Stimulated activated CD8-positive, alpha-beta memory T cell treated with anti-CD3 and anti-CD28 coated beads, Interleukin-7, amount 100 ng/mL, for 1 hour (primary cell): ENCODE measurements at places on chromosomes 7 and 10.

DNA sequence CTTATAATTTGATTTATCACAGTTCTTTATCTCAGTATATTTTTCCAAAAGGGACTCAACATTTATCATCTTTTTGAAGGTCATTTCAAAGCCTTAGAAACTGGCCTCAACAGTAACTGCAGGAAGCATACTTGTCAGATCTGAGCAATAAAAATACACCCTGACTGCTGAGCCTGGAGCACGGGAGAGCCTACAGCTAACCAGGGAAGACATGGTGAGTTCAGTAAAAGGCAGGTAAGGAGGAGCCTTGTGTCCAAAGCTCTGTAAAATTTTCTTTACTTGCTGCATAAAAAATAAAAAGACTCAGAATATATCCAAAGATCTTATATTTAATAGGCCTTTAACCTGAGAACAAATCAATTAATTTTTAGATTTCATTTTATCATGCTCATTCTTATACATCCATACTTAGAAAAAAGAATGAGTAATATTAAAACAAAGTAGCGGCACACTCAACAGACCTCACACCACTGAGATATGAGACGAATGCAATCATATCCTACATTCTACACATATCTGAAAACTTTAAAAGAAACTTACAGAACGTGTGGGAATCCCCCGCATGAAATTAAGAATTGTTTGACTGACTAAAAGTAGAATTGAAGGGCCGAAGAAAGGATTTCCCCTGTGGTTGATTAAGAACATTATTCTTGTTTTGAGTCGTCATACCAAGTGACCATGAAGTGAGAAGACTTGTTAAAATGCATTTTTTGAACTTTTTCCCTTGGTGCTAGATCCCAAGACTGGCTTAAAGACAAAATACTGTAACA lies 296.4 kb upstream of the MKLN1 start:
- DNase-seq, result no peak

DNA sequence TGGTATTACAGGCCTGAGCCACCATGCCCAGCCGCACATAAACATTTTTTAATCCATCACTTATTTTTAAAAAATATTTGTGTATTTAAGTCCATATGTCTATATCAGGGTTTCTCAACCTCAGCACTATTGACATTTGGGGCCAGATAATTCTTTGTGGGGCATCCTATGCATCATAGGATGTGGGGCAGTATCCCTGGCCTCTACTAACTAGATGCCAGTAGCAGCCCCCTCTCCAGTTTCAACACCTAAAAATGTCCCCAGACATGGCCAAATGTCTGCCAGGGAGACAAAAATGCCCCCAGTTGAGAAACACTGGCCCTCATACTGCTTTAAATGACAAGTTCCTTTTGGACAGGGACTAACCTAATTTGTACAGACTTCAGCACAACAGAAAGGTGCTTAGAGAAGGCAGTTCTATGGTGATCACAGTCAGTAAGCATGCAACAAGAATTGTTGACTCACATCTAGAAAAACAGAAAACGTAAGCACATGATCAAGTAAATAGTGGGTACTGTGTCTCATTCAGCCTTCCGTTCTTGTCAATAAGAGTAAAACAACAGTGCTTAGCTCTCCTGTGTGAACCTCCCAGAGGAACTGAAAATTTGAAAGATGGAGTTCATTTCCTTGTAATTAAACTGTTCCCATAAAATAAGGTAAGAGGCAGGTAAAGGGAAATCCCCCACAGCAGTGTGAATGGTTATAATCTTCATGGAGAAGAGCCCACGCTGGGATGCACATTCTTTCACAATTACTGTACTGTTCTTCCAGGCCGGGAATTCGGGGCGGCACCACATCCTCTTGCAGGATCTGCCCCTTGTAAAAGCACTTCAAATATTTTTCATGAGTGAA lies 17.3 kb upstream of the ADRB1 start:
- DNase-seq, result no peak

GRCh38 chr10:71077796-71078453 lies 134.4 kb upstream of the UNC5B start:
- DNase-seq, result no peak

GRCh38 chr10:99595770-99596465 lies 24.3 kb downstream of the SLC25A28 start:
- DNase-seq, result no peak

DNA sequence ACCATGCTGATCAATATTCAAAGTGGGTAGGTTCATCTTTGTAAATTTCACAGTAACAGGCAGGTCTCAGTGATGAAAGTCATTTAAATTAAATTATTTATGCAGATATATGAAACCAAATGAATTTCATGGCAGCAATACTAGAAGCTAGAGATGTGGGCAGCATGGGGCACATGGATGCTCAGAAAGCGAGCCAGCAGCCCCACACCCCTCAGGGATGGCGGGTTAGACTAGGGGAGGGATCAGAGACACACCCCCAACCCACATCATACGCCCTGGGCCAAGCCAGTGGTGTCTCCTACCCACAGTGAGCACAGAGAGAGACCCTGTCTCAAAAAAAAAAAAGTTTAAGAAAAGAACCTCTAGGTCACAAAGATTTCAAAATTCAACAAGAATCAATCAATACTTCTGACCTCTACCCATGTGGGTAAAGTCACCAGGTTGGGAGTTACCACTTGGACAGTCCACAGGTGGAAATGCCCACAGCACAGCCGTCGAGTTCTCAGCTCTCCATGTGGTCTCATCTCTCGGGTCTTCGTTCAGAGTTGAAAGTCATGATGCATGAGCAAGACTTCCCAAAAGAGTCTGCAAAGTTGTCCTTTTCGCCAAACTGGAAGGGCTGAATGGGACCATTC lies 79.3 kb upstream of the PPP2R2D start:
- no peak for DNase-seq

DNA sequence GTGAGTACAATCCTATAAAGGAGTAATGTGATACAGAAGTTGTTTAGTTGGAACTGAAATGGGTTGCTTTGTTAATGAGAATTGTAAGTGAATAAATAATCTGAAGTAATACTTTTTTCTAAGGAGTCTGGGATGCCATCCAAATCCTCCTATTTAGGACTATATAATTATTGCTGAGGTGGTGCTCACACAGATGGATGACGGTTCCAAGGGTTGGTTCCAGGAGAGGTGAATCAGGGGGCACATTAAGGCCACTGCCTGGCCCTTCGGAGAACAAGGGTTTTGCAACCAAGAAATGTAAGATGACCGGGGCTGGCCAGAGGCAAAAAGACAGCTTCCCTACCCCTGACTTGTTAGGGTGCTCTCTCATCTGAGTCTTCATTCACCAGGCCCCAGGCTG lies 352.7 kb downstream of the PHTF2 start:
- DNase-seq, result no peak

- DNase-seq, result no peak
These were observed 57.4 kb downstream of the TLL2 start for GRCh38 chr10:96456296-96456840.

- no peak for DNase-seq
These were observed 572.4 kb downstream of the GLRX3 start for GRCh38 chr10:130708465-130709070.

GRCh38 chr10:91887272-91888076 lies 21.8 kb downstream of the FGFBP3 start:
- DNase-seq, result no peak

DNA sequence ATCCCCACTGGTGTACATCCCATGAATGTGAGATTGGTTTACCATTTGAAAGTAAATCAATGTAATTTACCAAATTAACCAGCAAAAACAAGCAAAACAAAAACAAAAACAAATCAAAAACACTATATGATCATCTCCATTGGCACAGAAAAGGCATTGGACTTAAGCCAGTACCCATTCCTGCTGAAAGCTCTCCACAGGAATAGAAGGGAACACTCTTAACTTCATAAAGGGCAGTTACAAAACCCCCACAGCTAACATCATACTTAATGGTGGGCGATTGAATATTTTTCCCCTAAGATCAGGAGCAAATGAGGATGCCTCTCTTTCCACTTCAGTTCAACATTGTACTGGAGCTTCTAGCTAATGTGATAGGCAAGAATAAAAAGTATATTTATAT lies 34.1 kb downstream of the PRKG1 start:
- no peak for DNase-seq

GRCh38 chr10:119543814-119544642 lies 1.5 kb upstream of the RGS10 start:
- DNase-seq, result no peak

- no peak for DNase-seq
These were observed 442.5 kb downstream of the KCNMA1 start for GRCh38 chr10:77195101-77195500.

DNA sequence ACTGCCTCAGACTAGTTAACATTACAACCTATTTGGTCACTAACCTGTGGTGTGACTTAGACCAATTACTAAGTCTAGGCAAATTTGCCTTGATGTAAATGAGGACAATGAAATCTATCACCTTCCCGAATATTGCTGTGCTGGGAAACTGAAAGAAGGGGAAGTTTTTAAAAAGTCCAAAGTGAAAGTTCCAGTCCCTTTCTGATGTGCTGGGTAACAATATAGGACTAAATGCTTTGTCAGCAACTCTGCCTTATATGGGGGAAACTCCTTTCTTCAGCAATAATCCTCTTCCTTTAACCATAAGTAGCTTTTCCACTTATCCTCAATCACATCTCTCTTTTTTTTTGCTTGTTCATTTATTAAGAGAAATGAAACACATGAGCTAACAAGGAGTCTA lies 3.9 kb downstream of the PIK3AP1 start:
- DNase-seq, result no peak

DNA sequence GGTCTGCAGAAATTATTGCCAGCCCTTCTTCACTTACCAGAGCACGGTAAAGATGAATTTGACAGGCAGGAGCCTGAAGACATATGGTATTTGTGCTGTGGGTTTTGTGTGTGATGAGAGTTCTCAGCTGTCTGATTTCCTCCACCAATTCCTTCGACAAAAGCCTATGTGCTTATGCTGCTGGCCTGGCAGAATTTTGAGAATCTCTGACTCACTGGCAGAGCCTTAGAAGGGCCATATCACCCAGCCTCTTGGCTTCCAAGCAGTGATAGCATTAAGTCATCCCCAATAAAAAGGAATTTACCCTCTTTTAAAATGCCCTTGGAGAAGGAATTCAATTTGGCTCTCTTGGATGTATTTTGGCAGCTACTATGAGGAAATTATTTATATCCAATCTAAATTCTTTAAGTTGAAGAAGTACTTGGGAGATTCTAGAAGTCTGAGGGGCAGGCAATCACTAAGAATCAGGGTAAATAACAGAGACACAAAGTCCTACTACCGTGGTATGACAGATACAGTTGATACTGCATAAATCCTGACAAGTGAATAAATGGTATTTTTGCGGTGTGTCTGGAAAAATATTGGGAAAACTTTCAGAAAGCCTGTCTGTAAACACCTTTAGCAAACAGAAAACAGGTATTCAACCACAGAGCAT lies 68.6 kb upstream of the EFCAB10 start:
- DNase-seq, result no peak

DNA sequence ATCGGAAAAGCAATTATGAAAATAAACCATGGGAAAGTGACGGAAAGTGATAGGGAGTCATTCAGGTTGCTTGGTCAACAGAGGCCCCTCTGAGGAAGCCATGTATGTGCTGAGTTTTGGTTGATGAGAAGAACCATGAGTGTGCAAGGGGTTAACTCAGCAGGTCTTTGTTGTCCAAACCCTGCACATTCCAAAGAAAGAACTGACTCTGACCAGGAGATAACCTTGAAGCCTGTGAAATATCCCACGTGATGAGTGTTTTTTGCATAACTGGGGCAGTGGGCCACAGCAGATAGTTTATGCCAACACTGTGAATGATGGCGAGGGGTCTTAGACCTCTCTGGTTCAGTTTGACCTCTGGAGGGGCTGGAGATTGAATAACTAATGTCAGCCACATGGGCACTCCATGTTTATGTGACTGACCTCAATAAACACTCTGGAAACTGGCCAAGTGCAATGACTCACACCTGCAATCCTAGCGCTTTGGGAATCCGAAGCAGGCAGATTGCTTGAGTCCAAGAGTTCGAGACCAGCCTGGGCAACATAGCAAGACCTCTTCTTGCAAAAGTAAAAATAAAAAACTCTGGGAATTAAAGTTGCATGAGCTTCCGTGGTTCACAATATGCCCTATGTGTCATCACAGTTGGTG lies 154.0 kb upstream of the FOXK1 start:
- DNase-seq, result no peak

GRCh38 chr7:74612015-74612829 lies 45.3 kb upstream of the GTF2I start:
- DNase-seq, result no peak

GRCh38 chr10:456486-456885 lies 233.0 kb downstream of the DIP2C start:
- DNase-seq, result no peak

- DNase-seq, result no peak
These were observed 309.5 kb downstream of the WDR37 start for GRCh38 chr10:1365540-1366321.

DNA sequence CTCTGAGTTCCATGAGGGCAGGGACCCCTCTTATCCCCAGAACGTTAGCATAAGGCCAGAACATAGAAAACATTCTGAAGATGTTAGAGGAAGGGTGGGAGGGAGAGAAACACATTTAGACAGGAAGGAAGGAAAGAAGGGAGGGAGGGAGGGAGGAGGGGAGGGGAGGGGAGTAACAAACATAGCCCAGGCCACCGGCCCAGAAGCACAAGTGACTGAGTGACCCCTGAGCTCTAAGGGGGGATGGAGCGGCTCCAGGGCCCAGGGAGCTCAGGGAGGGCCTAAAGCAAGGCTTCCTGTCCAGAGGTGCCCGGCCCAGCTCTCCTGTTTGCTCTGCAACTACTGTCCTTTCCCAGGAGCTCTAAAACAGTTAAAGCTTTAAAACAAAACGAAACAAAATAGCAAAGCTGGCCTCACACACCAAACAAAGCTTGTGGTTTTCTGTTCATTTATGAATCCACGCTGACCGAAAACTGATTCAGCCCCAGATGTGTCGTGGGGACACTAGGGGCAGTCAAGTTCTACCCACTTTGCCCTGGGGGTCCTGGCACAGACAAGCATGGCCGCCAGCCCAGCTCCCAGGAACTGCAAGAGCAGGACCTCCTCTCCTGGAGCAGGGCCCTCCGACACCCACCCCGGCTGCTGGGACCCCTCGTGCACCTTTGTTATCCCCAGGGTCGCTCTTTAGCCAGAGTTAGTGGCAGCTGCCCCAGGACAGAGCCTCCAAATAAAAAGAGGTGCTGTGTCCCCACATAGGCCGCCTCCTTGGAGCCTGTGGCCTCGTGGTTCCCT lies 496.2 kb upstream of the FOXK1 start:
- no peak for DNase-seq

GRCh38 chr7:19161671-19162070 lies 16.4 kb upstream of the FERD3L start:
- no peak for DNase-seq

GRCh38 chr7:16801111-16801542 lies 3.7 kb downstream of the AGR2 start:
- DNase-seq, result no peak

DNA sequence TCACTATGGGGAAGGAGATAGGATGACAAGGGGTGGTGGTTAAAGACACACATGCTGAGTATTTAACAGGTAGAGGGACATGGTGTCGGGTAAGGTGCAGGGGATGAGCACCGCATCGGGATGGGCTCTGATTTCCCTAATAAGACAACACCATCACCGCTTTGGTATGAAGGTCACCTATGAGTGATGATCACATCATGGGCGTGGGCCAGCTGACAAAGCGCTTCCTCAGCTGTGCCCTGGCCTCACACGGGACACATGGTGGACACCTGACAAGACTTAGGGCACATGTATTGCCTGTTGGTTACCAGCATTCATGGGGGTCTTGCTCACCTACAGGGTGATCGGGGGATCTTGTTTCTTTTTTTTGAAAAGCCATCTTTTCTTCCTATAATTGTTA lies 12.8 kb downstream of the C7orf57 start:
- DNase-seq, result no peak

- no peak for DNase-seq
These were observed 156.4 kb downstream of the CTTNBP2 start for GRCh38 chr7:117716707-117717299.
